ENCODE measurements at places on chromosomes 7 and 10.

DNA sequence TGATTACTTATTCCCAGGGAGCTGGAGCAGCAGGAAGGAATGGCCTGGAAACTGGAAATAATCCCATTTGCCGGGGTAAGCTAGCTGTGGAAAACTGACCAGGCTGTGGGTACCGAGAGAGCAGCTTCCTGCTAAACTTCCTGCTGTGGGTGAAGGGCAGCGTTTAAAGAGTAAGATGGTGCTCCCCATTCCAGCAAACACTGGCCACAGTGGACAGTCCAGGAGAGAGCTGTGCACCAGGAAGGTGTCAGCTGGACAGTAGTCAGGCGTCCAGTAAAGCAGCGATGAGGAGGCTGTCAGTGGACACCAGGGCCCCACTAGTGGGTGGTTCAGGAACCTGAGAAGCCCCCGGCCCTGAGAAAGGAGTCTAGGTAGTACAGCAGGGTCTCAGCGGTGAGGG is 55.4 kb downstream of the TBXAS1 start:
- DNase-seq, result no peak

- DNase-seq, result no peak
Measured at GRCh38 chr7:113968713-113969112, 49.9 kb upstream of the PPP1R3A start.

DNA sequence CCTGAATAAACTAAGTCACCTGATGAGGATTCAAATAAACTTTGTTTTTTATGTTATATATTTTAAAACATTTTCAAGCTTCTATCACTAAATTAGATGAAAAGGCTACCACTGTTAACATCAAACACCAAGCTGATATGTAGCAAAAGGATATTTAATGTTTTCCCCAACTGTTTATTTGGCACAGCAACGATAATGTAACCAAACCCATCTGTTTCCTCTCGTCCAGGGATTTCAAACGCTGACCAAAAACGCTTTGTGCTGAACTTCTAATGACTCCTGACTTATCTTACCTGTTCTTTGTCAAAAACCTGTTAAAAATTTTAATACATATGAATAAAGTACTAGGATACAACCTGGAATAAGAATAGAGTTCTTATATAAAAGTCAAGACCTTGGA is 30.5 kb downstream of the DCLRE1A start:
- DNase-seq, result no peak

GRCh38 chr10:117562896-117563737 is 20.6 kb downstream of the EMX2 start:
- DNase-seq, result no peak

DNA sequence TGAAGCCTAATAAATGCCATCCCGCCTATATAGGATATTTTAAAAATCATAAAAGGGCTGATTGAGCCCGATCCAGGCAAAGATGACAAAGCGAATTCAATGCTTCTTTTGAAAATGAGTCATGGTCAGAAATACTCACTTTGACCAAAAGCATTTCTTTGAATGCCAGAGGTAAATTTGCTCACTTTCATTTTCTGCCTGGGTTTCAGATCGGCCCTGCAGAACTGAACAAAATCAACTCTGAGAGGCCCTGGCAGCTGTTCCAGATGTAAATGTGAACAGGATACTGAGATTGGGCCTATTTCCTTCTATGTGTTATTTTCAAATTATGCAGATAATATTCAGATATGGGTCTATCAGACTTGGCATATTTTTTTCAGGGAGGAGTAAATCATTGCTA is 114.8 kb upstream of the ARID5B start:
- no peak for DNase-seq

GRCh38 chr7:140674356-140674800 is 1.6 kb downstream of the ADCK2 start:
- DNase-seq, result peak; percentile 38

DNA sequence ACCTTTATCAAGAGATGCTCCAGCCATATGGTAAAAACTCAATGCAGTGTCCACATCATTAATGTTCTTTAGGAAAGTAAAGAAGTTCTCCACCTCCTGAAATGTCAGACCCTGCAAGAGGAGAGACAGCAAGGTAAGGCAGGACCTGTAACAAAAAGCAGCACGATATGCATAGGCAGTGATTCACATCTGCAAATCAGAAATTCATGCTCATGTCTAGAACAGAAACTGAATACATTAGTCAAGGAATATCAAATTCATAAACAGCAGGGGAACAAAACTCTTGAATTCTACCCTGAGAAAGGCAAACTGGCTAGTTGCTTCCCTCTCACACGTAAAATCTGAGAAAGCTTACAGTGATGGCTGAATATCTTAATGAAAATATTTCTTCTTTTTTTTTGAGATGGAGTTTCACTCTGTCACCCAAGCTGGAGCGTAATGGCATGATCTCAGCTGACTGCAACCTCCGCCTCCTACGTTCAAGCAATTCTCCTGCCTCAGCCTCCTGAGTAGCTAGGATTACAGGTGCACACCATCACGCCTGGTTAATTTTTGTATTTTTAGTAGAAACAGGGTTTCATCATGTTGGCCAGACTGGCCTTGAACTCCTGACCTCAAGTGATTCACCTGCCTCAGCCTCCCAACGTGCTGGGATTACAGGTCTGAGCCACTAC is 53.3 kb upstream of the DNAJB12 start:
- DNase-seq, result no peak

- no peak for DNase-seq
Measured at GRCh38 chr10:103273041-103273441, 3.9 kb upstream of the INA start.

GRCh38 chr10:102863660-102864059 is 5.6 kb upstream of the AS3MT start:
- DNase-seq, result no peak

DNA sequence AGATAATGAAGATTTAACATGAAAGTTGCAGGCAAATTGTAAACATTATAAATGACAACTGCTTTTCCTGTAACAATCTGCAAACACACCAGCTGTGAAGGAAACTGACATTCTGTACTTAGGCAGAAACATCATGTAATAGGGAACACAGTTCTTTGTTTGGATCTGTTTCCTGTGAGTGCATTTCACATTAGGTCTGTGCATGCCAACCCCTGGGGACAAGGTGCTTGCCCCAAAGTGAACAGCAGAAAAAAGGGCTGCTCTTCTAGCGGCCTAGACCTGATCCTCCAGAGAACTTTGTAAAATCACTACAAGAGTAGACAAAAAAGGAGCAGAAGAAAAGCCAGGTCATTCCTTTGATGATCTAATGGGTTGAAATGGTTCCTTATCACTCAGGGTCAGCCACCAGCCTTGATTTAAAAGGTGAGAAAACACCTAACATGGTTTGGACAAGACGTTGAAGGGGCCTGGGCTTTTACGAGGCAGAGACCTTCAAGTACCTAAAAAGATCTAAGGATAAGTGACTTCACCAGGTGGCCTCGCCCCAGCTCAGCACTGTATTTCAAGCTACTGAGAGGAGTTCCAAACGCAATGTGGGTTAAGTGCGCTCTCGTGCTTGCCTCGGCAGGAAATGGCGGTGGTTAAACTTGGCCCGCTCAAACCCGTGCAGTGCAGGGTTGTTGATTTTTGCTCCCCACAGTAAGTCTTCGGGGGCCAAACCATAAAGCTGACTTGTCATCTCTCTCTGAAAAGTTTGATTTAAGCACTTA is 249.7 kb downstream of the CREB5 start:
- no peak for DNase-seq

GRCh38 chr10:89810908-89811525 is 109.6 kb downstream of the KIF20B start:
- DNase-seq, result peak; percentile 91

GRCh38 chr7:142943706-142944268 is 4.5 kb downstream of the LLCFC1 start:
- no peak for DNase-seq

GRCh38 chr7:36109013-36109627 is 43.9 kb upstream of the EEPD1 start:
- no peak for DNase-seq

DNA sequence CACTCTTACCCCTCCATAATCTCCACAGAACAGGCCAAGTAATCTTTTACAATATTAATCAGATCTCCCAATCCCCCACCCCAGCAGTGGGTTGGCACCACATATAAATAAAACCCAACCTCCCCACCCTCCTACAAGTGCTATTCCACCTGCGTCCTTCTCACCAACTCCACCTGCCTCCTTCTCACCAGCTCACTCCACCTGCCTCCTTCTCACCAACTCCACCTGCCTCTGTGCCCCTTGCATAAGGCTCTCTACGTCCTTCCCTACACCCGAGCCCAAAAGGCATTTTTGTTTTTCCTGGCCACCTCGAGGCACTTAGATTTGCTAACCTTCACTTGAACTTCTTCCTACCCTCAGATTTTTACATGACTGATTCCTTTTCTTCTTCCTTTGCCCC is 89.7 kb downstream of the ATE1 start:
- peak; percentile 8 for DNase-seq

DNA sequence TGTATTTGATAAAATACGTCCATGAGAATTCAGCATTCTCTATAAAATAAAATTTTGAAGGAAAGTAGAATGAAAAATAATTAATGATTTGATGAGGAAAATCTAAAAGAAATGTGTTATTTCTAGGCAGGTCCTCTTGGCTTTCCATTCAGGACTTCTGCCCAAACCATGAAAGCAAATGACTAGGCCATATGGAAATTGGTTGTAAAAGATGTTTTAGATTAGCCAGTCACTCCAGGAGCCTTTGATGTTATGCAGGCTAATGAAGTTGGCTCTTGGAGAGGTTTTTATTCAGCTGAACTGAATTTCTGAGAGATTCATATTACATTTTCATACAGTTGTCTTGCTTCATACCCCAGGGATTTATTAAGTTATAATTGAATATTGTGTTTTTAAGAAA is 452.8 kb downstream of the SDK1 start:
- DNase-seq, result no peak

DNA sequence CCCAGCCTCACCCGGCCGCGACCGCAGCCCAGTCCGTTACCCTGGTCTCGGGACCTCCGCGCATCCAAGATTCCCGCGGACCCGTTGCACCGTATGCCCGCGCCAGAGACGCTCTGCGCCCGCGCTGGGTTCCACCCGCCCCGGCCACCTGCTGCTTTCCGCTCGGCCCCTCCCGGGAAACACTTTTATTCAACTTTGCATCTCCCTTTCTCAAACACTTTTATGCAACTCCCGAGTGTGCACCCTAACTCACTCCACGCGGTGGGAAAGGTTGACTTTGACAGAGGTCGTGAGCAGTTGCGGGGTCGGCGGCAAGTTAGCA is at the start of gene ODAD2:
TSS of gene ODAD2 (minus strand) at position 126 of the 322 bp plus-strand sequence. CDS start 3,937 bp downstream, outside the sequence.
- no peak for DNase-seq

DNA sequence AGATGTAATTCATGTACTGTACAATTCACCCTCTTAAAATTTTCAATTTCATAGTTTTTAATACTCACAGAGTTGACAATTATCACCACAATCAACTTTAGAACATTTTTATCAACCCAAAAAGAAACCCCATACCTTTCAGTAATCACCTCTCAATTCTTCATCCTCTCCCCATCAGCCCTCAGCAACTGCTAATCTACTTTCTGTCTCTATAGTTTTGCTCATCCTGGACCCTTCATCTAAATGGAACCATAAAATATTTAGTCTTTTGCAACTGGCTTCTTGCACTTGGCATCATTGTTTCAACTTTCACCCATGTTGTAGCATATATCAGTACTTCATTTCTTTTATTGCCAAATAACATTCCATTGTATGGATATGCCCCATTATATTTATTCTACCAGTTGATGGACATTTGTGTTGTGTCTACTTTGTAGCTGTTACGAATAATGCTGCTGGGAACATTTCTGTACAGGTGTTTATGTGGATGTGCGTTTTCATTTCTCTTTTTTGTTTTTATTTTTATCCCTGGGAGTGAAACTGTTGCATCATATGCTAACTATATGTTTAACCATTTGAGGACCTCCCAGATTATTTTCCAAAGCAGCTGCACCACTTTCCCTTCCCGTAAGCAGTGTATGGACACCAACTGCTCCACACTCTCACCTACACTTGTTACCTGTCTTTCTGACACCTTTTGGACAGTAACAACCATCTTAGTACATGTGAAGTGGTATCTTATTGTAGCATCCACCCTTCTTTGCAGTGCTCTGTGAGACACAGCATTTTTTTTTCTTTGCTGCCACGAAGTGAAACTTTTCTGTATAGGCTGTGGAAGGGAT is 65.4 kb upstream of the APBB1IP start:
- DNase-seq, result no peak

- DNase-seq, result no peak
Measured at GRCh38 chr7:93043385-93043985, 74.3 kb downstream of the SAMD9 start.

DNA sequence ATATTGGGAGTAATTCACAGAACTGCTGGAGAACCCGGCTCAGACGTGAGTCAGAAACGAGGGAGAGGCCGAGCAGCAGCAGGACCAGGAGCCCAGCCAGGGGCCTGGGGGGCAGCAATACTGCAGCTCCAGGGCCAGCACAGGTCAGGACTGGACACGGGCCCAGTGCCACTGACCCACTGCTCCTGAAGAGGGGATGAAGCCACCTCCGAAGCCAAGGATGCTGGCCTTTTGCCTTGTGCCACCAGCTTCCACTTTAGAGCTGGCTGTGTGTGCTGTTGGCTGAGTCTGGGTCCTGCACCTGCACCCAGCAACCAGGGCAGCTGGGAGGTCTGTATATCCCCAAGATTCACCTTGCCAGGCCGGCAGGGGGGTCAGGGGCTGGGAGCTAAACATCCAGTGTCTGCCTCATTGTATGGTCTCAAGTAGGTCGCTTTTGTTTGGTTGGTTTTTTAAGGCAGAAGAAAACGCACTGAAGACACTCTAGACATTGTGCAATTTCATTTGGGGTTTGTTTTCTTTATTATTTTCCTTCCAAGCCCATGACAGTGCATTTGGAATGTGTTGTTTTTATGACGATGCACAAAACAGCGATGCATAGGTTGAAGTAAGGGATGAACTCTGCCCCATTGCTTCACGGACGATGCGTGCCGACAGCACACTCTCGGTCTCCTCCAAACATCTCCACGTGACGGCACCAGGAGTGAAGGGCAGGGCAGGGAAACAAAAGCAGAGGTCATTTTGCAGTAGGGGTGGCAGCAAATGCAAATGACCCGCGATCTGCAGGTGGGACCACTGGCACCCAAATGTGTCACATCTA is 27.7 kb upstream of the INSIG1 start:
- DNase-seq, result no peak

- no peak for DNase-seq
Measured at GRCh38 chr10:3554121-3554522, 230.9 kb downstream of the KLF6 start.

DNA sequence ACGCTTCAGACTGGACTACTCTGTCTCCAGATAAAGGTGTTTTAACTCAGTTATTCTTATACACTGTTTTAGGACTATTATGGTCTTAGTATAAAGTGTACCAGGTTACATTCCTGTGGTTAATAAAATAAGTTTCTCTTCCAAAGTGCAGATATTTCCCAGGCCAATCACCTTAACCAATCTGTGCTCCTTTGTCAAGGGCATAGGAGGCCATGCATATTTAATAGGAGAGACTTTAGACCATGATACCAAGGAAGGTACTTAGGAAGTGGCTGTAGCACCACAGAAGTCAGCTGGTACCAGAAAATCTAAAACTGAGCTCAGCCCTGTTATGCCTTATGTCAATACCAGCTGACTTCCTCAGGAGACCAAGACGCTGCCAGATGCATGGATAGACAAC is 226.5 kb upstream of the TMEM72 start:
- DNase-seq, result no peak

GRCh38 chr7:54349229-54349628 is 192.9 kb upstream of the VSTM2A start:
- DNase-seq, result no peak
